ENCODE measurements at places on chromosomes 13 and 19. TPM values are rescaled to one million over a fixed set of nuclear protein-coding genes. Genes with fewer than 3 reads are reported as not detected.

Gene VSTM2B
- not detected for total RNA-seq

Gene MAB21L1
- total RNA-seq: 0.32 TPM

Gene TLE6
- not detected for total RNA-seq

Gene ZSCAN4
- total RNA-seq: 0.39 TPM

- DNase-seq: no peak
Observed at GRCh38 chr13:45718992-45719391, 16.9 kb downstream of the CBY2 start.

GRCh38 chr19:2609389-2610116 is 92.9 kb downstream of the GNG7 start:
- DNase-seq: no peak

GRCh38 chr19:35164418-35164817 is 9.9 kb downstream of the FXYD5 start:
- DNase-seq: no peak

DNA sequence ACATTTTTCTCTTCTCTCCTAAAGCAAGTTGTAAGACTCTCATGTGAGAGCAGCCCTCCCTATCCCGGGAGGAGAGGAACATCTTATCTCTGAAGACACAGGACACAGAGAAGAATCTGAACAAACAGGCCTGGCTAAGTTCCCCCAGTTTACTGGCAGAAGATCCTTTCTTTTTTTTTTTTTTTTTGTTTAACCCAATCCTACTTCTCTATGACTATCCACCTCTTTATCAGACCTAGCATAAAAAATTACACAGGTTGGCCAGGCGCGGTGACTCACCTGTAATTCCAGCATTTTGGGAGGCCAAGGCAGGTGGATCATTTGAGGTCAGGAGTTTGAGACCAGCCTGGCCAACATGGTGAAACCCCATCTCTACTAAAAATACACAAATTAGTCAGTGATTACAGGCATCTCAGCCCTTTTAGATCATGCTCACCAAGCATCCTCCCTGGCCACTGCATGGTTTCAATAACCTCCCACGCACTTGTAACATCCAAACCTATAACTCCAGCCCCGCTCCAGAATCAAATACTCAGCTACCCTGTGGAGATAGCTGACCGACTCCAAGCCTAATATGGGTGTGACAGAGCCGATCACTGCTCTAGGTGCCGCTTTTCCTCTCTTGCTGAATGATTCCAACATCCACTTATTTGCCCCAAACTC is 27.3 kb upstream of the MUC16 start:
- no peak for DNase-seq

DNA sequence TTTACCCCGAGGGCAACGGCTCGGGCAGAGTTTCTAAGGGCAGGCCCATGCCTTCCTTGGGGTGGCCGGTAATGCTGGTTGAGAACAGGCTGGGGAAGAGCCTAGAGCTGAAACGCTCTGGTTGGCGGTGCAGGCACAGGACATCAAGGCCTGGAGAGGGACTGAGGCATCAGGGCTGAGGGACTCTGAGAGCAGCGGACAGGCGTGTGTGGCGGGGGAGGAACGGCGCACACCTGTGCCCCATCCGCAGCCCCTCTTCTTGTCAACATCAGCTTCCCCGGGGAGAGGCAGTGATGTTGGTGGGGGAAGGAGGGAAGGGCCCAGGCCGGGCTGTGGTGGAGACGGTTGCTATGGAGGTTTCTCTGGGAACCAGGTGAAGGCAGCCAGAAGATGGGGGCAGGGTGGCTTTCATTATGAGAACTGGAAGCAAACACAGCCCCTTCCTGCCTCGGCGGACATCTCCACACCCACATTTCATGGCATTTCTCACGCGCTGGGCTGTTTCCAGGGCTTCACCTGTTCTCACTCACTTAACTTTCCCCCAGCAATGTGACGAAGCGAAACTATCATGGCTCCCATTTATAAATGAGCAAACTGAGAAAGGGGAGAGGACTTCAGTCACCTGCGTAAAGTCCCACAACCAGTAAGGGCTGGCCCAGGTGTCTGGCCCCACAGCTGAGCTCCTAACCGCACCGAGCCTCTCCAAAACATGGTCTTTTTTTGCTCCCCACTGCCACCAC is 8.2 kb upstream of the ATF5 start:
- no peak for DNase-seq

DNA sequence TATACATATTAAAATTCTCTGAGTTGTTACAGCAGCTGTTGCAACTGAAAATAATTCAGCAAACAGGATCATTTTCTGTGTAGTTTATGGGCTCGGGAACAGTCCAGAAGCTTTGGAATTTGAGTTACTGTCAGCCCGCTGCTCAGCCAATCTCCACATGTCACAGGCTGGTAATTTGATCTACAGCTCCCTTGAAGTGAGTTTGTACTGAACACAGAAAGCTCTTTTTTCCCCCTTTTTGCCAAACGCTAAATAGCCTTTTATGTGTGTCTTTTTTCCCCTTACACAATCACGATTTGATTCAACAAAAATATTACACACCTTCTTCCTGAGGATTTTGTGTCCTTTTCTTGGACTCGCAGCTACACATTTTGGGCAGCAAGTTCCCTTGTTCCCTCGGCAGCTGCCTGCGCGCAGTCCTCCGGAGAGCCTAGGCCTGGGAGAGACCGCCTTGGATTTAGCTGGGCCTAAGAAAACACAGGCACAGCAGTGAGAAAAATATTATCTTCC is 371.4 kb downstream of the KCNRG start:
- no peak for DNase-seq

Measured in lower leg skin (tissue), 4 donors.